Activated T-cell treated with anti-CD3 and anti-CD28 coated beads, Interleukin-2, amount 50 U/mL, for 48 hours (primary cell): ENCODE measurements at places on chromosomes 5 and 9.

- DNase-seq, result no peak
Observed at GRCh38 chr9:9387511-9388115, 1225.2 kb downstream of the PTPRD start.

DNA sequence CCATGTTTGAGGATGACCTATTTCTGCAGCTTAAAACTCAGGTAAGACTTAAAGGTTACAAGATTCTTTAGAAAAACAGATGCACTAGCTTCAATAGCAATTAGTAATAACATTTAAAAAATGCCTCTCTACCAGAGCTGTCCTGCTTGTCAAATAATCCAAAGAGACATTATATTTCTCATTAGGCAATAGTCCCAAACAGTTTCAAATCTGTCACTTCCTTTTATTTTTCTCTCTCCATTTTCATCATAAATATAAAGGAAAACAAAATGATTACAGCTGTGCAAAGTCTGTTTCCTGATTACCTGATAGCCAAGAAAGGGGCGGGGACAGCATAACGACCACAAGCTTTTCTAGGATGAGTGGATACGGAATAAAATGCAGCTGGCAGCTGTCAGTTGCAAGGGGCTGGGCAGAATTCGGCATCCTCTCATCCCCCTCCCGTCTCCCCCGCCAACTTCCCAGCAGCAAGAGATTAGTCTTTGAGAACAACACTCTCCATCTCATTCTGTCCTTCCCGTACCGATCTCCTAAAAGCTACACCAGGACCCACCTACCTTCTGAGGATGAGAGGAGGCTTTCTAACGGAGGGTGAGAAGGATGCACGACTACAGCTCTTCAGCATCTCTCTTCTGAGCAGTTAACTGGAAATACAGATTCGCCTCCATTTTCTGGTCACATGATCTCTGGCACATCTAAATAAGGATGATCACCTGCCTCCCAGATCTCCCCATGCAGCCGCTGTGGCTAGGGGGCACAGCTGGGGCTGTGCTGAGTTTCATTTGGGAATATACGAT is 72.5 kb upstream of the PCA3 start:
- no peak for DNase-seq

- peak; percentile 75 for DNase-seq
Observed at GRCh38 chr9:37994639-37995347, 74.2 kb downstream of the SHB start.

DNA sequence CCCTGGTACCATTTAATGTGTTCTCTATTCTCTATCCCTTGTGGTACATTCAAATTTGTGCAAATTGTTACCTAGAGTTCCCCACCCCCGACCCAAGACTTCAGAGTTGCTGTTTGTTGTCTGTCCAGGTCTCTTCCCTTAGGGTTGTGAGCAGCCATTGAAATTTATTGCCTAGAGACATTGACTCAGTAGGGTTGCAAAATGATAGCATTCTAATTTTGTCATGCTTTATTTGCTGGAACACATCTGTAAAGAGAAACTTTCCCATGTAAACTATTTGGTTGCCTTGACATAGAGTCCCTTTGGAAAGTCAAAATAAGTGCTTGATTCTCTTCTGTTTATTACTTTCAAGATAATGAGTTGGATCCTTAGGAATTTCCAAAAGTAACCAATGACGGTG is 91.7 kb upstream of the KLF9 start:
- no peak for DNase-seq

DNA sequence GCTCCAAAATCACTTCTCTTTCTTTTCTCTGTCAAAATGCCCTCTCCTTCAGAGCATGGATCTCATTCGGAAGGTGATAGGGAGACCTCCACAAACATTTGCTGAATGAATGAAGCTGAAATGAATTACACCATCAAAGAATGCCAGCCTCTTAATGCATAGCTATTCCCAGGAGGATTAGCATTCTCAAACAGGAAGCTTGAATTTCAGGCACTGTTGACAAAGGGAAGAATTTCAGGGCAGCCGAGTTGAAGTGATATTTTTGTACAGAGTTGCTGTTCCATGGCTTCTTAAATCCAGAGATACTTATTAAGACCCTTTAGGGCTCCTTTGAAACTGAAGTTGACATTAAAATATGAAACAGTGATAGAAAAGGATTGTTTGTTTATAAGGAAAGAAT is 18.8 kb downstream of the HBEGF start:
- DNase-seq, result no peak

DNA sequence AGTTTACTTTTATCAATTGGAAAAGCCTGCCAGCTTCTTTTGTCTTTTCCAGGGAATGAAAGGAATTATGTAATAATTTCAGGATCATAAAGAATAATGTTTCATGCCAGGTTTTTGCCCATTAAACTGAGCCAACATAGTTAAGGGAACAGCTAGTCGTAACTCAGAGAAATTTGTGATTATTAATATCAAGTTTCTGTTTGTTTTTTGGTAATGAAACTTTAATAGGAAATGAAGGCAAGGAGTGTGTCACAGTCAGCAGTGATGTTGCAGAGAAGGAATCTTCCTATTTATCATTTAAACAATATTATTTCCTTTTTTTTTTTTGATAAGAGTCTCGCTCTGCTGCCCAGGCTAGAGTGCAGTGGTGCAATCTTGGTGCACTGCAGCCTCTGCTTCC is 10.7 kb downstream of the NFIL3 start:
- no peak for DNase-seq

DNA sequence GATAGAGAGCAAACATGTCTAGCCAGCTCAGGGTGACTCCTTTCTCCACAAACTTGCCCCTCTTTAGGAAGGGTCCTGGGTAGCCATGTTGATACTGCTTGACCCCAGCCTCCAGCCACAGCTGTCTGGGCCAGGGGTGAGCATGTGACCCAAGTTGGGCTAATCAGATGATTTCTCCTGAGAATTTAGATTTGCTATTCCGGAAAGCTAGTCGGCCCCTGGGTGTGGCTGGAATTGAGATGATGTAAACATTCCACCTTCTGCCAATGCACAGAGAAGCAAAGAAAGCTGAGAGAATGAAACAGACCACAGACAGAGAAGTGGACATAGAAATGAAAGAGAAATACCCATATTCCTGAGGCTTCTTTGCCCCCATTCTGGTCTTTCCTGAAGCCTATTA is 17.8 kb upstream of the B4GALT1 start:
- no peak for DNase-seq

GRCh38 chr5:38831117-38831516 is 14.7 kb upstream of the OSMR start:
- DNase-seq, result no peak

DNA sequence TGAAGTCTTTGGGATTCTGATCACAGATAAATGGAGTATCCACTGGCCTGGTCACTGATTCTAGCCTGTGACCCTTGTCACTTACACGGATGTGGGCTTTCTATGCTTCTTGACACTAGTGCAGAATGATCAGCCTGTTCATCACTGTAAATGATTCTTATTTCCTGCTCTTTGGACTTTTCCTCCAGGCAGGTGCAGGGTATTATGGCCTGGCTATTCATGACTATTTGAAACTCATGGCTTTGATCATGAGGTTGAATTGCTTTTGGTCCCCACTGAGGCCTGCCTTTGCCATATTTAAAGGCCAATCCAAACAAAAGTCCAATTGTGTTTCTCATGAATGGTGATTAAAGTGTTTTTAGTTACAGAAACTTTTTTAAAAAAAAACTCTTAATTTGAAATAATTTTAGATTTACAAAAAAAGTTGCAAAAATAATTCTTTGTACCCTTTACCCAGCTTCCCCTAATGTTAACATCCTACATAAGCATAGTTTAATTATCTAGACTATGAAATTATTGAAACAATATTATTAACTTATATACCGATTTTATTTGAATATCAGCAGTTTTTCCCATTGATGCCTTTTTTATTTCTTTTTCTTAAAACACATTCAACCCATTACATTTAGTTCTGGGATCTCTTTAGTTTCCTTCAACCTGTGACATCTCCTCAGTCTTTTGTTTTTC is 68.1 kb downstream of the GALNT10 start:
- DNase-seq, result no peak

- no peak for DNase-seq
Observed at GRCh38 chr5:11012295-11012694, 251.3 kb upstream of the DAP start.
